Activated CD8-positive, alpha-beta T cell treated with anti-CD3 and anti-CD28 coated beads for 36 hours (primary cell): ENCODE measurements at places on chromosomes 4 and X. TPM values are rescaled to one million over a fixed set of nuclear protein-coding genes. Genes with fewer than 3 reads are reported as not detected.
A peak's percentile ranks its signal among the peaks of the same experiment; 100 is the strongest.

Gene TMEM185A
- total RNA-seq, result 14.6 TPM

Gene MSX1
- total RNA-seq, result 0.61 TPM

Gene NOCT
- 21.5 TPM for total RNA-seq

Gene XAGE5
- not detected for total RNA-seq

Gene MAML3
- 2.4 TPM for total RNA-seq

Gene NXF2
- total RNA-seq, result not detected

Gene ZAR1
- not detected for total RNA-seq

- H3K36me3 ChIP-seq, result peaks cover 15% of the 10 kb centered on the region
- no peak overlapping the region for H3K27ac ChIP-seq
- H3K4me3 ChIP-seq, result no peak overlapping the region
Measured at GRCh38 chrX:30693999-30694650, 40.9 kb downstream of the GK start.

DNA sequence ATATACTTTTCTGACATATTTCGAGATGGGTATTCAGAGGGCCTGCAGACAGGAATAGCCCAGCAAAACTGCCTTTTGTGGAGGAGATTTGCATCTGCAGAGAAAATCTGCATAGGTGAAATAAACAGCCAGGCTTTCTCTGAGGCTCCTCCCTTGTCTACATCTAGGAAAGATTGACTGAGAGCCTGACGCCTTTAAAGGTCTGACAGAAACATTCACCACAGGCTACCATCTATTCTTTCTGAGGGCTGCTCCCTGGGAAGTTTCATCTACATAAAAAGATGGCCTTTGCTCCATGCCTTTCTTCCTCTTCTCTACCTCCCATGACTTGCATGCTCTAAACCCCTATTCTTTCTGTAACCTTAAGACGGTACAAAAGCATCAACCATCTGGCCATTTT, 55.0 kb upstream of the AP1S2 start:
- H3K4me3 ChIP-seq, result no peak overlapping the region
- H3K27ac ChIP-seq, result no peak overlapping the region
- no peak for DNase-seq
- H3K36me3 ChIP-seq, result no peaks in the 10 kb centered on the region
- peaks cover 2% of the 10 kb centered on the region for H3K27me3 ChIP-seq

GRCh38 chr4:186840771-186841301, 117.2 kb upstream of the FAT1 start:
- H3K27ac ChIP-seq, result no peak overlapping the region
- no peaks in the 10 kb centered on the region for H3K27me3 ChIP-seq
- no peaks in the 10 kb centered on the region for H3K4me1 ChIP-seq

GRCh38 chrX:150409486-150409885, 46.4 kb downstream of the MAMLD1 start:
- H3K4me3 ChIP-seq, result no peak overlapping the region
- DNase-seq, result no peak
- H3K27ac ChIP-seq, result no peak overlapping the region
- H3K4me1 ChIP-seq, result peaks cover 10% of the 10 kb centered on the region

DNA sequence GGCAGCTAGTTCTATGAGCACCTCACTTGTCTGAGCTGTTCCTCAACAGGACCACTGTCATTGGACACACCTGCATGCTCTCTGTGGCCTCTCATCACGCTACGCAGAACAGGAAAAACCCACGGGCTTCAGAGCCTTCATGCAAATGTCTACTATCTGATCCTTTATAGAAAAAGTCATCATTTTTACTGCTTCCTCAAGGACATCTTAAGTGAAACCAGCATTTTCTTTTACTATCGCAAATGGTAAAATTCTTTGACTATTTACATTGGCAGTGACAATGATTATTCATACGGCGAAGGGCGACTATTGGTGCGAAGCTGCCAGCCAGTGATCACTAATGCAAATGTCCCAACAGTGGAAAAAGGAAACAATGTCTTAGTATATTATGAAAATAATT, 147.0 kb downstream of the AFAP1 start:
- no peaks in the 10 kb centered on the region for H3K4me1 ChIP-seq
- no peak for DNase-seq
- H3K4me3 ChIP-seq, result no peak overlapping the region
- no peaks in the 10 kb centered on the region for H3K27me3 ChIP-seq
- H3K36me3 ChIP-seq, result peaks cover 11% of the 10 kb centered on the region

- H3K4me1 ChIP-seq, result no peaks in the 10 kb centered on the region
- H3K27ac ChIP-seq, result no peak overlapping the region
- no peaks in the 10 kb centered on the region for H3K36me3 ChIP-seq
- no peak overlapping the region for H3K4me3 ChIP-seq
Measured at GRCh38 chr4:78477276-78477675, 74.3 kb upstream of the ANXA3 start.

GRCh38 chr4:75786526-75786925, 62.1 kb downstream of the USO1 start:
- DNase-seq, result no peak
- H3K4me3 ChIP-seq, result no peak overlapping the region
- peaks cover 17% of the 10 kb centered on the region for H3K36me3 ChIP-seq
- no peaks in the 10 kb centered on the region for H3K27me3 ChIP-seq
- H3K27ac ChIP-seq, result no peak overlapping the region

GRCh38 chr4:81049330-81049729, 18.8 kb downstream of the BMP3 start:
- H3K4me3 ChIP-seq, result no peak overlapping the region
- H3K27me3 ChIP-seq, result peaks cover 8% of the 10 kb centered on the region
- no peak overlapping the region for H3K27ac ChIP-seq
- H3K36me3 ChIP-seq, result no peaks in the 10 kb centered on the region
- DNase-seq, result no peak

DNA sequence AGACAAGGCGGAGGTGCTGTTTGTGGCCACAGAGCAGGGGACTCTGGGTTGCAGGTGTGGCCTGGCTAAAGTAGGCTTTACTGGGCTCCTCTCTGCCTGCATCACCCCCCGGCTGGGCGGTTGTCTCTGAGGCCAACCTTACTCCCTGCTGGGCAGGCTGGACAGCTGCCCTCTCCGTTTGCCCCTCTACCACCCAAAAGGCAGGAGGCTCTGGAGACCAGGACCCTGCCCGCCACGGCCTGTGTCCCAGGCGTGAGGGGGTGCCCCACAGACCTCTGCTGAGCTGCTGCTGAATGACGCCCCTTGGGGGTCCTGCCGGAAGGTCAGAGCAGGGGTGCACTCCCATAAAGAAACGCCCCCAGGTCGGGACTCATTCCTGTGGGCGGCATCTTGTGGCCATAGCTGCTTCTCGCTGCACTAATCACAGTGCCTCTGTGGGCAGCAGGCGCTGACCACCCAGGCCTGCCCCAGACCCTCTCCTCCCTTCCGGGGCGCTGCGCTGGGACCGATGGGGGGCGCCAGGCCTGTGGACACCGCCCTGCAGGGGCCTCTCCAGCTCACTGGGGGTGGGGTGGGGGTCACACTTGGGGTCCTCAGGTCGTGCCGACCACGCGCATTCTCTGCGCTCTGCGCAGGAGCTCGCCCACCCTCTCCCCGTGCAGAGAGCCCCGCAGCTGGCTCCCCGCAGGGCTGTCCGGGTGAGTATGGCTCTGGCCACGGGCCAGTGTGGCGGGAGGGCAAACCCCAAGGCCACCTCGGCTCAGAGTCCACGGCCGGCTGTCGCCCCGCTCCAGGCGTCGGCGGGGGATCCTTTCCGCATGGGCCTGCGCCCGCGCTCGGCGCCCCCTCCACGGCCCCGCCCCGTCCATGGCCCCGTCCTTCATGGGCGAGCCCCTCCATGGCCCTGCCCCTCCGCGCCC, 920 bp downstream of the HTT-AS start:
- peaks cover 23% of the 10 kb centered on the region for H3K4me1 ChIP-seq
- H3K27ac ChIP-seq, result no peak overlapping the region
- H3K4me3 ChIP-seq, result peak overlapping the region; percentile 38
- peak; percentile 6 for DNase-seq
- H3K27me3 ChIP-seq, result no peaks in the 10 kb centered on the region
- peaks cover 1% of the 10 kb centered on the region for H3K36me3 ChIP-seq

- peak overlapping the region; percentile 49 for H3K4me3 ChIP-seq
- H3K27ac ChIP-seq, result peak overlapping the region; percentile 87
- no peak for DNase-seq
- H3K4me1 ChIP-seq, result peaks cover 25% of the 10 kb centered on the region
- H3K27me3 ChIP-seq, result no peaks in the 10 kb centered on the region
Measured at GRCh38 chr4:2142630-2143427, 83.7 kb downstream of the NAT8L start.

GRCh38 chr4:86223472-86223871, 136.4 kb downstream of the MAPK10 start:
- H3K4me3 ChIP-seq, result no peak overlapping the region
- no peak for DNase-seq
- no peaks in the 10 kb centered on the region for H3K4me1 ChIP-seq
- H3K27ac ChIP-seq, result no peak overlapping the region
